ENCODE measurements at places on chromosomes 4 and X. TPM values are rescaled to one million over a fixed set of nuclear protein-coding genes. Genes with fewer than 3 reads are reported as not detected.

The MAMLD1 gene
- 1.3 TPM for total RNA-seq

- peak; percentile 59 for DNase-seq
Observed at GRCh38 chr4:54971474-54971950, 153.9 kb downstream of the KDR start.

- no peak for DNase-seq
Observed at GRCh38 chrX:151227627-151228026, 51.2 kb downstream of the GPR50 start.

- DNase-seq: no peak
Observed at GRCh38 chr4:25578432-25578831, 77.2 kb upstream of the SLC34A2 start.

DNA sequence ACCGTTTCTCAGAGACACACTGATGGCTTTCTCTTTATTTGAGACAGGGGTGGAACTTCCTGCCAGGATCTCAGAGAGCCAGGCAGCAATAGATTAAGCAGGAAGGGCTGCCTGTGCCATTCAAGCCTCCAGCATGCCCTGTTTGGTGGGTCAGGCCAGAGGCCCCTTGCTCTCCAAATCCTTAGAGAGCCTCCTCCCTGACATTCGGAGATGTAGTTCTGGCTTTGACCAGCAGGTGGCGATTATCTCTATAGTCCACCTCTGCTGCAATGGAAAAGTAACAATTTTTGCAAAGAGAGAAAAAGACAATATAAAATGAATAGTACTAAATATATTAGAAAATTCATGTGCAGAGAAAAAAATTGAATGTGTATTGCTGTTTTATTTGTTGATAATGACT lies 93.9 kb downstream of the NXF2B start:
- peak; percentile 39 for DNase-seq

DNA sequence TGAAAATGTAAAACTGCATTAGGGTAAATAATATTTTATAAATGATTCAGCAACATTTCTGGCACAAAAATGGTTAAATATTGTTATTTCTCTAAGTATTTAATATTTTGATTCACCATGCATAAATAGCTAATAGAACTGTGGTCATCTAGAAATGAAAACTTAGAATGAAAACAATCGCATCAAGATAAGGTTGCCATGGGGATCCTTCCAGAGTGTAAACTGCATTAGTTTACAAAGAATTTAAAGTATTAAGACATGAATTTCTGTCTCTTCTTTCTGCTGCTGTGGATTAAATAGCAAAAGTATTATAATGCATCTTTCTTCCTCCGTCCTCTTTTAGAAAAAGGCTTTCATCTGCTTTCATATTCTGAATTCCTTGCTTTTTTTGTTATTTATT lies 1064.6 kb upstream of the SLIT2 start:
- peak; percentile 61 for DNase-seq

GRCh38 chrX:73728602-73729001 lies 165.6 kb downstream of the CHIC1 start:
- no peak for DNase-seq

- peak; percentile 0 for DNase-seq
Observed at GRCh38 chrX:118872102-118872566, 48.5 kb downstream of the ZCCHC12 start.

DNA sequence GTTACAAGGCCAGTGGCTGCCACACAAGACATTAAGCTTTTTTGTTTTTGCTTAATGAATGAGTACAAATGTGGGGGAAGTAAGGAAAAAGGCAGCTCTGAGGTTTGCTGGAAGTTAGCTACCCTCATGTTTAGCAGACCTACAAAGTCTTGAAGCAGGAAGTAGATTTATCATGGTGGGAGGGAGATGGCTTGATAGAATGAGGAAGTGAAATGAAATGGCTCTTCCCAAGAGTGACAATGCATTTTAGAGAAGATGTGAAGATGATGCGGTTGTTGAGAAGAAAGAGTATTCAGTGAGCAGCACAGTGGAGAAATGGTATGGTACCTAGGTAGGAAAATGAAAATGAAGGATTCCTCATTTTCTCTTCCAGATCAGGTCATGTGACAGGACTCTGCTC lies 108.0 kb downstream of the SLIT2 start:
- no peak for DNase-seq

DNA sequence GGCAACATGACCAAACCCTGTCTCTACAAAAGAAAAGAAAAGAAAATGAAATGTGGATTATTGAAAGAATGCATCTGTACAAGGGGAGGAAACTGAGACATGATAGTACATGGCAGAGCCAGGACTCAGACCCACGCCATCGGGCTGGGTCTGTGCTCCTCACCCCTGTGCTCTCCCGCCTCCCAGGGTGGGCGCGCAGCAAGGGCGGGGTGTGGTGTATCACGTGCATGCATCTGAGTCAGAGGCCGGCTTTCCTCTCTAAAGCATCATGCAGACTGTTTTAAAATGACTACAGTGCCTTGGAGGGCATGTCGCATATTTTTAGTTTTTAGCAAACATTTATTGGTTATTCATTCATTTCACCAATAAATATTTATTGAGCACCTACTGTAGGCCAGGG lies 47.8 kb downstream of the HTT-AS start:
- DNase-seq: no peak

- no peak for DNase-seq
Observed at GRCh38 chr4:99028187-99028586, 32.7 kb downstream of the METAP1 start.

The TMEM144 gene
- 7.3 TPM for total RNA-seq

The GLRB gene
- total RNA-seq: 6.8 TPM

DNA sequence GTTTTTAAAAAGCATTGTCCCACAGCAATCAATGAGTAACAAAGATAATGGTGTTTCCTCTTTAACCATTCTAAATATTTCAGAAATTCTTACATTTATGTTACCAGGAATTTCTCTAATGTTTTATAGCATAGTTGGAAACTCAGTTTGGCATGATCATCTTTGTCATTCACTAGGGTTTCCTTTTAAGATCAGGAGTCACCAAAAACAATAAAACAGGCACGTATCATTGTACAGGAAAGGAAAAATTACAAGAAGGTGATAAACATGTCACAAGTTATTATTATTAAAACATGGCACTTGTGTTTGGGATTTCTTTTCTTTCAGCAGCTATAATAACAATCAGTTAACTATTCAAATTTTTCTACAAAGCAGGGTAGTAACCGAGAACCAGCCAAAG lies 84.0 kb downstream of the SLC10A7 start:
- no peak for DNase-seq

The BTC gene
- total RNA-seq: 0.43 TPM

- no peak for DNase-seq
Observed at GRCh38 chr4:114527170-114527569, 71.4 kb upstream of the UGT8 start.

The NSDHL gene
- 23.8 TPM for total RNA-seq

GRCh38 chrX:17214962-17215361 lies 160.0 kb upstream of the NHS start:
- no peak for DNase-seq

- DNase-seq: peak; percentile 22
Observed at GRCh38 chrX:14015294-14015693, 14.4 kb downstream of the GEMIN8 start.

DNA sequence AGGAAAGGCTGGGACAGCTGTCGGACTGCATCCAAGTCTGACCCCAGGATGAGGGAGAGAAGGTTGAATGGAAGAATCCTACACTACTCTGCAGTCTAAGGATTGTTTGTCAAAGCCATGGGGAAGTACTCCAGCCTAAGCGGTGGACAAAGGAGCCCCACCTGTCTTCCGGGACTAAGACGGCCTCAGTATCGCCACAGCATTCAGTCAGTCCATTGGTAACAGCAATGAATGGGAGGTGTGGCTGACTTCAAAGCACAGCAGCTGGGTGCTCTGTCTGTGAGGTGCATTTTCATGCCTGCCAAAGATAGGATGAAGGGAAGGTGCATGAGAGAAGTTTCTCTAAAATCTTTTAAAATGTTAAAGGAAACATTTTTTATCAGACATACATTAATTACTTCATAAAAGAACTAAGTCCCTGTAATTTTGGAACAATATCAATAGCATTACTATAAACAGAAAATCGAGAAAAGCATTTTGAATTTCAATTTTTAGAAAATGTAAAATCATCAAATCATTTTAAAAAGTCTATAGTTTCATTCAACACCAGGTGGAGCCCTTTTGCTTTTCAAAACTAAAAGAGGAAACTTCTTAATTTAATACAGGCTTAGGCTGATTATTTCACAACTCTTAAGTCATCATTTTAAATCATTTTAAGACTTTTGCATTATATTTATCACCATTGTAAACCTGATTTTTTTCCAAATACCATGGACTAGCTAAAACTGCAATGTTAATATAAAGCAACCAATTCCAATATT lies 27.6 kb upstream of the INTU start:
- DNase-seq: peak; percentile 65

DNA sequence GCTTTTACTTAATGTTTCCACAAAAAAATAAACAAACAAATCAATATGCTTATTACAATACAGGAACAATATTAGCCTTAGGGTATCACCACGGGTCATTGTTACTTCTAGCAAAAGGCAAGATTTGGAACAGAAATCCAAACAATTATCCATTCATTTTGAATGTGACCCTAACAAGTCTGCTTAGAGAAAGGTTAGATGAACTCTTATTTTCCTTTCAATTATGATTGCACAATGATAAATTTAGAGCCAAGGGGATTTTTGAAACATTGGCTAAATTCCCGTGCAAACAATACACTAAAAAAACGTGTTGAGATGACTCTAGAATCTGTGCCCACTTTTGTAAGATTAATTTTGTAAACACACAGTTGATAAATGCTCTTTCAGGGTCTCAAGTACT lies 474.7 kb downstream of the PCDH7 start:
- no peak for DNase-seq

DNA sequence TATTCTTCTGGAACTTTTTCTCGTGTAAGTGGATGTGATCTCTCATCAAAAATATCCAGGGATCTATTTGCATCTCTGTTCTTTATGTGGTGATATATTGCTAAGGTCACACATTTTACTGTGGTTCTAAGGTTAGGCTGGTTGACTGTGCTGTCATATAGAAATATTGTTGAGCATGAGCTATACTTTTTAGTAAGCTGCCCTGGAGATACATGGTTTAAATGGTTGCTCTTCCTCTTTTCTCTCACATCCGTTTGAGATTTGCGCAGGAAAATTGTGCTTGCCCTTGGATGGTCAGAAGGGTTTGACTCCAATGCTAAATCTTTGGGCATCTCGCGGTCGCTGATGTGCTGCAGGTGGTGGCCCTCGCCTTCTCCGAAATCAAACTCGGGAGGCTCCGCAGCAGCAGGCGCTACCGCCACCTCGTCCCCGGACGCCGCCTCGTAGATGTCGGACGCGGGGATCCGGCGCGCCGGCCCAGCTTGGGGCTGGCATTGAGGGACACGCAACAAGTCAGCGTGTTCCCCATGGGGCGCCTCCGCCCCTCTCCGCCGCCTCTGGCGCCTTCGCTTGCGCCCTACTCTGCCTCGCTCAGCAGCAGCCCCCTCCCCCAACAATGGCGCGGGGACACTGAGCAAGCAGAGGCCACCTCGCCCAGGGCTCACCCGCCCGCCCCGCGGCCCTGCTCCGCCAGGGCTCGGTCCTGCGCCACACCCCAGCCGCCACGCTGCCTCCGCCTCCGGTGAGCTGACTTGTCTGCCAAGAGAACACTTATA lies 154.5 kb downstream of the MSN start:
- DNase-seq: no peak

The CFAP99 gene
- not detected for total RNA-seq

The SSX3 gene
- not detected for total RNA-seq

DNA sequence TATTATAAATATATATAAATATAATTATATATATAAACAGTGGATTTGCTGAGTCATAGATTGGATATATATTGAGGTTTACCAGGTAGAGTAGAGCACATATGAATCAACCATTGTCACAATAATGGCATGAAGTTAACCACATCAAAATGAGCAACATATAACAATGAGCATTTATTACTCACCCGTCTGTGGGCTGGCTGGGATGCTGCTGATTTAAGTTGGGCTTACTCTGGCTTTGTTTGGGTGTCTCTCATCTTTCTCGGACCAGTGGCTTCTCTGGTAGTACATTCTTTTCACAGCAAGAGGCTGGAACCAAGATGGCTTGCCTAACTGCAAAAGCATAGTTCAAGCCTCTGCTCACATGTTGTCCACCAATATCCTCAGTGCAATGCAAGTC lies 111.7 kb upstream of the TAPT1 start:
- no peak for DNase-seq

The APEX2 gene
- 7.8 TPM for total RNA-seq

The GSTCD gene
- 11.0 TPM for total RNA-seq

DNA sequence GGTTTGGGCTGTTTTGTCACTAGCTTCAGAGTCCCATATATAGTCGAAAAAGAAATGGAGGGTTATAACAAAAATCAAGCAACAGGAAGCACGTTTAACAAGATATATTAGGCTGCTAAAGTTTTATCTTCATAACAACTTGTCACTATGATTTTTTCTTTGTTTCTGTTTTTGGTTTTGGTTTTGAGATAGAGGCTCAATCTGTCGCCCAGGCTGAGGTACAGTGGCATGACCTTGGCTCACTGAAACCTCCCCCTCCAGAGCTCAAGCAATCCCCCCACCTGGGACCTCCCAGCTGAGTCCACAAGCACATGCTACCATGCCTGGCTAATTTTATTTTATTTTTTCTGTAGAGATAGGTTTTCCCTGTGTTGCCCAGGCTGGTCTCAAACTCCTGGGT lies 2664.4 kb downstream of the ARAP2 start:
- no peak for DNase-seq

DNA sequence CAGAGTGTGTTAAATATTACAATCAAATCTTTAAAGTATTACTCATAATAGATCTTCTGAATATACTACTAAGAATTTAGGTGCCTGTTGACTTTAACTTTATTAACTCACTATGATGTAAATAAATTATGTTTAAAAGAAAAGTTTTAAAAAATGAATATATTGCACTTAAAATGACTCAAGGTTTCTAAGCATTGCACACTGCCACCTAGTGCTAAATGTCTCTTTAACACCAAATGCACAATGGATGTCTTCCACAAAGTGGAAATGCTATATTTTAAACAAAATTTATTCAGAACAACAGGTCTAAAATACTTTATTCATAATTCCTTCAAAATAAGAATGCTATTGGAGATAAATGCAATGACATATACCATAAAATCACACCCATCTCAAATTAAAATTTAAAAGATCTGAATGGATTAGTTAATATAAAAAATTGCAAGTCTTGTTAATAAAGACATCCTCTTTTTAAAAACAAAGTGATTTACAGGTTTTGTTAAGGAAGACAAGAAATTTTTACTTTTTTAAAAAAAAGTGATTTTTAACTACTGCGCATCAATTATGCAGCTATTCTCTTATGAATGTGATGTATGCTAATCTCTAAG lies 5.5 kb downstream of the INPP4B start:
- peak; percentile 65 for DNase-seq

DNA sequence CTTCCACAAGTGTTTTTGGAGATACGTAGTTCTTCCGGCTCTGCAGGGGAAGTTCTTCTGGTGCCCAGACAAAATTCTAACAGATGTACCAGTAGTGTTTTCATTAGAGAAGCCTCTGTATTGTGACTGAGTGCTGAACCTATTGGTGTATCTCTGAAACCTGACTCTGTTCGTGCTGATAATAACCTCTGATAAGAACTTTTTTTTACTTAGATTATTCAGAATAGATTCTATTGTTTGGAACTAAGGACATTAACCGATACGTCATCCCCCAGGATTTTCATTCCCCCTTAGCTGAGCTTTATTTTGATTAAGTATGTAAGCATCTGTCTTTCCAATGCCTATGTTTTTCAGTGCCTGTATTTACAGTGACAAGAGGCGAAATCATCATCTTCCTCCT lies 362.9 kb downstream of the PDGFC start:
- no peak for DNase-seq

The CNKSR2 gene
- 4.7 TPM for total RNA-seq
